Activated naive CD4-positive, alpha-beta T cell treated with Interleukin-2 at 50 U/mL for 16 hours (primary cell): ENCODE measurements at places on chromosomes 13 and 19.
A peak's percentile ranks its signal among the peaks of the same experiment; 100 is the strongest.

DNA sequence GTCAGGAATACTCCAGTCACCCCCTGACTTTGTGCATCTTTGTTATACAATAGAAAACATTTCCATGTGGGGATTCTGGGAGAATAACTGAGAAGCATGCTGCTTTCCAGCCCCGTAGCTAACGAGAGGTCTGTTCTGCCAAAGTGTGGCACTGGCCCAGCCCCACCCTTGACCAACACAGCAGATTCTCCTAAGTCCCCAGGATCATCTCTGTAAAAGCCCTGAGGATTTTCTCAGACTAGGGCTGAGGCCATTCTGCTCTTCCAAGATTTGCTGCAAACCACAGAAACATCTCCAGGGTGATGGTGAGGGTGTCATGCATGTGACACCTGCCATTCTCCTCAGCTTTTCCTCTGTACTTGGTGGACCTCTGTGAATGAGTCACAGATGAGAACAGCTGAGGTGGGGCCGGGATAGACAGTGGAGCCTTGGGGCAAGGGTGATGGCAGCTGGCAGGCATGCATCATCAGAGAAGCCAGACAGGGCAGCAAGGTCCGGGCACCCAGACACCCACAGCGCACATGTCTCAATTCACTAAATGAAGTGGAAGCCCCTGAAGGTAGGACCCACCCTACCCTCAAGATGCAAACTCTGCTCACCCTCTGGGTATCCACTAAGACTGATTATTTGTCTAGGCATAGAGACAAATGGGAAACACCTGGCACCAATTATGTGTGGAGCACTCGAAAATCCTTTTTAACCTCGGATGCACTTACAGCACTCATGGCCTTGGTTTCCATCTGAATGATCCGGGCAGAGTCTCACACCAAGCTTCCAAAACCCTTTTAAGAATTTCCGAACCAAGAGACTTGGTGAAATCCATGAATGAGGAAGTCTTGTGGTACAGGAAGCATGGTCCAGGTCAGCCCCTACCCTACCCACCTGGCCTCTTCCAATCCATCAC, 20.1 kb upstream of the DOCK9 start:
- no peak for DNase-seq

DNA sequence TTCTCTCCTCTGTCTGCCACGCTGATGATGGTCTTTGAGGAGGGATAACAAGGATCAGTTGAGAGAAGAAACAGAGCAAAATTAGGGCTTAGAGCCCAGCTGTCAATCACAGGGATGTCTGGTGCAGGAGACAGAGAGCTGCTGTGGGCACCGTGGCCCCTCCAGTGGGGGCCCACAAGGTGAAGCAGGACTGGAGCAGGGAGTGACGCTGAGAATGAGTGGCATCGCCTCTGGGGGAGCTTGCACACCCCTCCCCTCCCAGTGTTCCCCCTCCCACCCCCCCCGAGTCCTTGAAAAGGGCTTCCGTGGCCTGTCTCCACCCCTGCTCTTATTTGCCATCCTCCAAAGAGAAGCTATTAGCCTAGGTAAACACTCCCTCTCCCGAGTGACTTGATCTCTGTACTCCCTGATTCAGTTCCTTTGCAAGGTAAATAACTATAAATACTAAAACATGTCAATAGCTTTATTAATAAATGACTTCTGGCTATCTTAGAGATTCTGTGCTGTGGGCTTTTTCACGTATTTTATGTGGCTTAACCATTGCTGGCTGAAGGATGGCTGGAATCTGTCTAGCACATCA, 440.0 kb downstream of the ZNF536 start:
- DNase-seq, result no peak

GRCh38 chr19:44848036-44848811, 2.1 kb downstream of the NECTIN2 start:
- no peak for DNase-seq

DNA sequence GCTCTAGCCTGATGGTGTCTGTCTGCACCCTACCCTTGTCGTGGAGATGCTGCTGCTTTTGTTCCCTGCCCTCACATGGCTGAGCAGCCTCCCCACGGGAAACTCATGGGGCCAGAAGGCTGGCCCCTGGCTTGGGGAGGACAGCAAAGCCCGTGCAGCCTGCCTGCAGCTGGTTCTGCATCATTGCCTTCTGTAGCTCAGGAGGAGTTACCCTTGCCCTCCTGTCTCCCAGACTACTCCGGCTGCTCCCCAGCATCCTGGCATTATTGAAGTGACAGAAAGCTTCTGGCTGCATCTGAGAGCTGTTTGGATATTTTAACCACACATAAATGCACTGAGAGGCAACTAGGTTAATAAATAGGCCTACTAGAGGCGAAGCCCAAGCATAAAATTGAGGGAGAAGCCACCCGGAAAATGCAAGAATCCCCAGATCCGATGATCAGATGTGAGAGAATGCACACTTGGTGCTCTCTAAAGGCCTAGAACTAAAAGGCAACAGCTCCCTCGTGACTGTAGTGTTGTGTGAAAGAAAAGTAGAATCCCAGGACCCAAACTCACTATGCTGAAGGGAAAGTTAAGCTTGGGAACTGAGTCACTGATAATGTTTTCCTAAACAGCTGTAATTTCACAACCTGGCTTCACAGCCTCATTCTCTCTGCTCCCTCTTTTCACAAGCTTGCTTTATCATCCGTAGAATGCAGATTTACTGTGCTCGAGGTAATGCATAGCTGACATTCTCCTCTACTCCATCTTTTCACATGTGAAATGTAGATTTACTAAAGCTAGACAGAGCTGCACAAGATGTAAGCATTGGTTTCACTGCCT, 110.8 kb downstream of the TNFRSF19 start:
- DNase-seq, result no peak

DNA sequence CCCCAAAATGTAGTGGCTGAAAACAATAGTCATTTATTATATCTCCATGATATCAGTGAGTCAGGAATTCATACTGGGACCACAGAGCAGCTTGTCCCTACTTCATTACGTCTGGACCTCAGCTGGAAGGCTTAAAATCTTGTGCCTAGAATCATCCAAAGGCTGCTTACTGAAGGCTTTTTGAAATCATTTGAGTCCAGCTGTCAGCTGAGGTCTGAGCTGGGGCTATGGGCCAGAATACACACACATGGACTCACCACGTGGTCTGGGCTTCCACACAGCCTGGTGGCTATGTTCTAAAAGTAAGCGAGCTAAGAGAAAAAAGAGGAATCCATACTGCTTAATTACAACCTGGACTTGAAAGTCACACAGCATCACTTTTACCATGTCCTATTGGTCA, 209.2 kb downstream of the KCTD12 start:
- no peak for DNase-seq

- peak; percentile 15 for DNase-seq
Measured at GRCh38 chr19:12790628-12791344, 500 bp upstream of the JUNB start.

DNA sequence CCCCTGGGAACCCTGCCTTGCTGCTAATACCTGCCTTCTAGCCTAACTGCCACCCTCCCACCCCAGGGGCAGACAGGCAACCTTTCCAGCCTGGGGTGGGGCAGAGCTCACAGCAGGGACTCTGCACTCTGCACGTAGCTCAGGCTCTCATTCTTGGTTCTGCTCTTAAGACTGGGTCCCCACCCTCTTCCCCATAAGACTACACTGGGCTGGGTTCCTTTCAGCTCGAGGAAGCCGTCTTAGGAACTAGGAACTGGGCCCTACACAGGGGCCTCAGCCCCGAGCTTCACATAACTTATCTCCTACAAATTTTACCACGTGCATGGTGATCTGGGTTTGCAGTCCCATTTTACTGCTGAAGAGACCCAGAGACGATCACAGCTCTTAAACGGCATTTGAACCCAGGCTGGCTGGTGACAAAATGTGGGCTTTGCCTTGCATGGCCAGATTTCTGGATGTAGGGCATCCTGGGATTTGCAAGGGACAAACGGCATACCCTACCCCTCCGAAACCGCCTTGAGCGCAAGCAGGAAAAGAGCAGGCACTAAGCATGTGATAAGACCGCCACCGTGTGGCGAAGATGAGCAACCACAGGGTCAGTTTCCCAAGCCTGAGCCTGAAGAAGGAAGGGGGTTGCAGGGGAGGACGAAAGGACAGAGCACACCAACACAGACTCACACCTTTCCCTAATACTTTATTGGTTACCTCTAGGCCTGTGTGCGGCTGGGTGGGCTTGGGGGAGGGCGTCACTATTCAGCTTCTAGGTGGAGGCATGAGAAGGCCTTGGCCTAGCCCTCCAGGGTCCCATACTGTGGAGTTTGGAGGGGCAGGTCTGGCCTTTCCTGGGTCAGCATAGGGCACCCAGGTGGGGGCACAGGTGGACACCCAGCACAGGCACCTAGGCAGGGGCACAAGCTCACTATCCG, 5.1 kb downstream of the JUNB start:
- peak; percentile 74 for DNase-seq

GRCh38 chr13:93778548-93778947, 551.9 kb downstream of the GPC6 start:
- DNase-seq, result no peak

GRCh38 chr13:50548586-50548985, 294.9 kb downstream of the DLEU7 start:
- DNase-seq, result no peak

GRCh38 chr13:36193151-36193855, 21.1 kb downstream of the SOHLH2 start:
- no peak for DNase-seq

DNA sequence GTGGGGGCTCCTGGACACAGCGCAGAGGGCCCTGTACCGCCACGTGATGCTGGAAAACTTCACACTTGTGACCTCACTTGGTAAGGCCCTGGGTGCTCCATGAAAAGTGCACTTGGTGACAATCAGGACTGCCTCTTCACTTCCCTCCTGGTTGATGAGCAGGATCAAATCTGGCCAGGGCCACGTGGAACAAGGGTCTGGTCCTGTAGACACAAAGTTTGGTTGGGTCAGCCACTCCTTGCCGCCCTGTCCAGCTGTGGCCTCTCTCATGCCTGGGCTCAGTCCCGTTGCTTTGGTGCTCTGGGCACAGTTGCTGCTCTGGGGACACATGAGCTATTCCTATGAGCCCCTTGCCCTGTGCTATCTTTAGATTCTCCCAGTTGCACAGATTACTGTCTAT, 2.3 kb downstream of the ZNF324B start:
- DNase-seq, result no peak

DNA sequence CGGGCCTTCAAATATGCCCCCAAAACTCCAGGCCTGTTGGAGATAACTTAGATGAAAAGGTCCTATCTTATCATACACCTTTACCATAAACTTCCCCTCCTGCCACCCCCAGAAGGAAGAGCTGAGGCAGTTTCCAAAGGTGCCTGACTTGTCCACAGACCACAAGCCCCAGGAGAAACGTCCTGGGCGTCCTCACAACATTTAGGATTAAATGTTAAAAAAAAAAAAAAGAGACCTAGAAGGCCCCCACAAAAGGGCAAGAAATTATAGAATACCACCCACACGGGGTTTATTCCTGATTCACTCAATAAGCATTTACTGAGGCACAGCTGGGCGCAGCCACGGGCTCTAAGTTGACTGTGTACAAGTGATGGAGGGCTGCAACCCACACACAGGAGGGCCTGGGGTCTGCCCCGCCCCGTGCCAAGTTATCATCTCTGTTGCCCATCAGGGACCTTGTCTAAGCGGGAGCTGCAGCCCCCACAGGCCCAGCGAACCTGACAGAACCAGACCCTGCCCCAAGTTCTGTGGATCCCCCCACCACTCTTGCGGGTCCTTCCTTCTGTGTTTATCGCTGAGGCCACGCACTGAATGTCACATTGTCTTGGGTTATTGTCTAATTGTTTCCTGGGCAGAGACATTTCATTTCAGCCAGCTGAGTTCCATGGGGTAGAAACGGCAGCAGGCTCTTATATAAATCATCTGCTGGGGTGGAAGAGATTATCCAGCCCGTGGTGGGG, 83.0 kb upstream of the TM9SF2 start:
- no peak for DNase-seq

GRCh38 chr19:48624791-48625723, 5.8 kb downstream of the SPHK2 start:
- no peak for DNase-seq

GRCh38 chr19:29545866-29546582, 20.2 kb downstream of the VSTM2B start:
- no peak for DNase-seq

DNA sequence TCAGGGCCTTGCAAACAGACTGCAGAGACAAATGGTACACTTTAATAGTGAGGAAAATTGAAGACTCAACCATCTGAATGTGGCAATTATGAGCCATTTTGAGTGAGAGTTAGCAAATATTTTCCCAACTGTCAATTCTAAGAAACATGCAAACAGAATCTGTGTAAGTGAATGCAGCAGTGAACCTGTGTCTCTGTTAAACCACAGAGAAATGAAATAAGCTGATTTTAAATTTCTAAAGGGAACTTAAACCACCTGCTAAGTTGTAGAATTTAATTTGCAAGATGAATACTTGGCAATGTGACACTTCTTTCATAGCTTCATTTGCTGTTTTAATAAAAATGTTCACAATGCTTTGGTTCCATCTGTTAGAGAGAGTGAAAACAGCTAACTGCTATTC, 42.0 kb upstream of the TDRD3 start:
- no peak for DNase-seq

- DNase-seq, result peak; percentile 17
Measured at GRCh38 chr13:108595436-108596274, 33.8 kb upstream of the MYO16 start.

DNA sequence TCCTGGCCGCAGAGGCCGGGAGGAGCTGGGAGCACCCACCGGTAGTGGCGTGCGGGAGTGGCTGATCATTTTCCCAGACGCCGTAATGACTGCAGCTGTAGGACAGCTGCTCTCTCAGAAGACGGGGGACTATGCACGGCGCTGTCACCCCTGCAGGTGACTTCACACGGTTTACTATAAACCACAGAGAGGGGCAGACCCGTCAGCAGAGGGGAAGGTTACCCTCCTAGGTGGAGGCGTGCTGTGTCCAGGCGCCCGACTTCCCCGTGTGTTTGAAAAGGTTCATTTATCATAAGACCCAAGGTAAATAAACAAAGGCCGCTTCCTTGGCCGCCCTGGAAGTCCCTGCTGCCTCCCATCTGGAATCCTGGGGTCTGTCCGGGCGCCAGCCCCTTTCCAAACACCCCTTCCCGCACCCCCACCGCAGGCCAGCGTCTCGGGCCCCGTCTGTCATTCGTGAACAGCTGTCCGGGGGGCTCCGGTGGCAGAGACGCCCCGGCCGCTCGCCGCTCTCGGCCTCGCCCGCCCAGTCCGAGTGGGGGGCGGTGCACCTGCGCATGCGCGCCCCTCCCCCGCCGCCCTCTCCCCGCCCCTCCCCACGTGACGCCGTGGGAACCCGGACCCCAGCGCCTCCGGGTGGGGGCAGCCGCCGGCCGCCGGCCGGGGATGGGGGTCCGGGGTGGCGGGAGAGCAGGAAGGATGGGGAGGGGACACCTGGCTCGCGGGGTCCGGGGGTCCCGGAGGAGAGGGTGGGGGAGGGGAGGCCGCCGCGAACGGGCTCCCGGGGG, 915 bp downstream of the SHC2 start:
- peak; percentile 10 for DNase-seq

GRCh38 chr13:53174545-53174944, 145.9 kb downstream of the OLFM4 start:
- DNase-seq, result no peak

GRCh38 chr13:110882972-110883371, 31.9 kb downstream of the ANKRD10 start:
- no peak for DNase-seq

- DNase-seq, result no peak
Measured at GRCh38 chr19:7739211-7739755, 7.4 kb upstream of the CLEC4G start.

GRCh38 chr19:1068009-1069001, 1.3 kb downstream of the ARHGAP45 start:
- DNase-seq, result peak; percentile 58

- DNase-seq, result no peak
Measured at GRCh38 chr13:107329991-107330390, 762.1 kb upstream of the ARGLU1 start.
